ENCODE measurements at places on chromosomes 6 and 20.

GRCh38 chr6:16735014-16735413, 26.2 kb downstream of the ATXN1 start:
- no peak for DNase-seq

DNA sequence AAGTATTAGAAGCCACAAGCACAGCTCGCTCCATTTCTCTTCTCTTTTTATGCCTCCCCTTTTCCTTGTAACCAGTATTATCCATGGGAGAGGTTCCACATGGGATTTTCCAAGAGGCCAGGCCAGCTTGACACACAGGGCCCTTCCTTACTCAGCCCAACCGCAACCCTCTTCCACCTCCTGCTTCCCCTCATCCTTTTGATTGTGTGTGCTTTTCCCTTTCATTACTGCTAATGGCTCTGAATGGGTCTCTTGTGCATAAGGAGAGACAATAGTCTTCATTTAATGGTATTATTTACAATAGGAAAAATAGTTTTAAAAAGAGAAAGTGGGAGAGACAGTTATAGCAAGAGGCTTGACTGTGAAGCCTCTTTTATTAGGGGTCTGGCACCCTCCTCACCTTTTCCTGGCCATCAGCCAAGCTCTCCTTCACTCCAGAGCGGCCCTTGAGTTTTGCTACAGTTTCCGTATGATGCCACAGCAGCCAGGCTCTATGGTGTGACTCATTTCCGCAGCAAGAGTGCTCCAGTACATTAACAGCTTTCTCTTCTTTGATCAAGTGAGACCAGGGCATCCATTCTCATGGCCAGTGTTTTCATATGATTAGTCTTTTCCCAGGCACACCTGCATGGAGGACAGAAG, 579.5 kb downstream of the TFAP2B start:
- DNase-seq: no peak

DNA sequence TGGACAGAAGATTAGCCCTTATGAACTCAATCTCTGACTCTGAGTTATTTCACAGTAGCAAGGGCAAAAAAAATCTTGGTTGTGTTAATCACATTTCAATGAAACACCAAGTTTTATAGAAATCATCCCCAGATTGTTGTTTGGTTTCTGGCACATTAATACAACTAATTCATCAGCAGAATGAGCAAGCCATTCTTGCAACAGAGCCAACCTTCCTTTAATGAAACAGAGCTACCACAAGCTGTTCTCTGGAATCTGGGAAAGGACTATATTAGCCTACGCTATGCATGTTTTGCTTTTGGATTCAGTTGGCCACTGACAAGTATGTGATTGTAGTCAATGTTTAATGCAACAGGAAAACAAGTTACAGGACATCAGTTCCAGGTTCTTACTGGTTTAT, 13.8 kb upstream of the POPDC3 start:
- DNase-seq: no peak

GRCh38 chr6:107421696-107422256, 37.6 kb downstream of the PDSS2 start:
- no peak for DNase-seq

GRCh38 chr20:51287628-51288413, 254.7 kb downstream of the NFATC2 start:
- DNase-seq: no peak

GRCh38 chr20:9354579-9354978, 159.8 kb upstream of the LAMP5 start:
- DNase-seq: no peak

DNA sequence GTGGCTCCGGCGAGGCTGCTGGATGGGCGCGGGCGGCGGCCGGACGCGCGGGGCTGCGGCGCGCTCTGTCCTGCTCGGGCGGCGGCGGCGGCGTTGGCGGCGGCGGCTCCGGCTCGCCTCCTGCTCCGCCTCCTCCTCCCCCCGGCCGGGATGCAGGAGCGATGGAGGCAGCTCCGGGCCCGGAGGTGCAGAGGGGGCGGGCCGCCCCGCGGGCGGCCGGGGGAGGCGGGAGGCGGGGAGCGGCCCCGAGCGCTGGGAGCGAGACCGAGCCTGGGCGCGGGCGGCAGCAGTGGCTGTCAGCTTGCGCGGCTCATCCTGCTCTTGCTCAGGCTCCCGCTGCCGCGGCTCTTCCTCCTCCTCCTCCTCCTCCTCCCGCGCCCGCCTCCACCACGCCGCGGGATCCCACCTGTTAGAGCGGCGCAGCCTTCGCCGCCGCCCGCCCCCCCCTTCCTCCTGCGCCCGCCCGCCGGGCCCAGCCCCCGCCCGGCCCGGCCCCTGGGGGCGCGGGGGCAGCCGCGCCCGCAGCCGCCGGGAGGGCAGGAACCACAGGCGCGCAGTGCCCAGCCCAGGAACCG, at the start of gene NOL4L:
Gene NOL4L, minus strand, starts transcription at position 323 of the 575 bp plus-strand sequence. CDS start 443 bp downstream, outside the sequence.
- DNase-seq: no peak
